ENCODE measurements at places on chromosomes 7 and 10. TPM values are rescaled to one million over a fixed set of nuclear protein-coding genes. Genes with fewer than 3 reads are reported as not detected.
A peak's percentile ranks its signal among the peaks of the same experiment; 100 is the strongest.

- DNase-seq = no peak
Measured at GRCh38 chr7:20828947-20829346, 42.3 kb upstream of the SP8 start.

FBH1 gene
- total RNA-seq = 63.0 TPM

DNA sequence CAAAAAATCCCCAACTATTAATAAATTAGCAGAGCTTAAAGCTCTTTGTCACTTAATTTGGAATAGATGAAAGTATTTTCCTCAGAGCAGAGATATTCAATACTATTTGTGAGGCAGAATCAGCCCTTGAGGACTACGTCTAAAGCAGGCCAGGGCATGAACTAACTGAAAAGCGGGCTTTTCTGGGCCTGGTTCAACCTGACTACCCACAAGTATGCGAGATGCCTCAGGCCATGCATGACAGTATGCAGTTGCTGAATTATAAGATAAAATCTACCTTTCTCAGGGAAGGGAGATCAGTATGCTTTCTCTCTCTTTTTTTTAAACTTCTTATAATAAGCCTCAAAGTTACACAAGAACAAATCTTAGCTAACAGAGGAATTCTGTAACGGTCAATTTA lies 20.1 kb downstream of the TMEM168 start:
- DNase-seq = no peak

DNA sequence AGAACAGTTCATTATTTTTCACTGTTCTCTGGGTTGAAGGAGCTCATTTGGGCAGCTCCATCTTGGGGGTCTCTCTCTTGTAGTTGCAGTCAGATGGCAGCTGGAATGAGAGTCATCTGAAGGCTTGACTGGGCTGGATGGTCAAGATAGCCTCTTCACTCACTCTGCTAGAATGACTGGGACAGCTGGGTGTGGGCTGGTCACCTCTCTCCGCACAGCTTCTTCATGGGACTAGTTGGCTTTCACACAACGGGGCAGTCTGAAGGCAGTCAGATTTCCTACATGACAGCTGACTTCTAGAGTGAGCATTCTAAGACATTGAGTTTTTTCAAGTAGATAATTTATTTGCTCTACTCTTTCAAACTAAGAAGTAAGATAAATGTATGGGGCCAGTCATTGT lies 13.1 kb downstream of the PLEKHA1 start:
- DNase-seq = no peak

DGKI gene
- not detected for total RNA-seq

DNA sequence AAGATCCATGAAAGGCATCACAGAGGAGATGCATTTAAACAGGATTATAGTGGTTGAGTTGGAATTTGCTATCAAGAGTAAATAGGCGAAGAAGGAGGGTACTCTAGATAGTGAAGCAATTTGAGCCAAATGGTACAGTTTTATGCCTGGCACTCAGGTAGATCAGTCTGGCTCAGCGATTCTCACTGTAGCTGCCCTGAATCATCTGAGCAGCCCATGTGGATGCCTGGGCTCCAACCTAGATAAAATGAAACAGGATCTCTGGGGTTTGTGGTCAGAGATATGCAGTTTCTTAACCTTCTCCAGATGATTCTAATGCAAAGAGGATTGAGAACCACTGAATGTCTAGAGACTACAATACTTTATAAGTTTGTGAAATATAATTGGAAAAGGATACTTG lies 282.0 kb upstream of the FZD1 start:
- DNase-seq = no peak

DNA sequence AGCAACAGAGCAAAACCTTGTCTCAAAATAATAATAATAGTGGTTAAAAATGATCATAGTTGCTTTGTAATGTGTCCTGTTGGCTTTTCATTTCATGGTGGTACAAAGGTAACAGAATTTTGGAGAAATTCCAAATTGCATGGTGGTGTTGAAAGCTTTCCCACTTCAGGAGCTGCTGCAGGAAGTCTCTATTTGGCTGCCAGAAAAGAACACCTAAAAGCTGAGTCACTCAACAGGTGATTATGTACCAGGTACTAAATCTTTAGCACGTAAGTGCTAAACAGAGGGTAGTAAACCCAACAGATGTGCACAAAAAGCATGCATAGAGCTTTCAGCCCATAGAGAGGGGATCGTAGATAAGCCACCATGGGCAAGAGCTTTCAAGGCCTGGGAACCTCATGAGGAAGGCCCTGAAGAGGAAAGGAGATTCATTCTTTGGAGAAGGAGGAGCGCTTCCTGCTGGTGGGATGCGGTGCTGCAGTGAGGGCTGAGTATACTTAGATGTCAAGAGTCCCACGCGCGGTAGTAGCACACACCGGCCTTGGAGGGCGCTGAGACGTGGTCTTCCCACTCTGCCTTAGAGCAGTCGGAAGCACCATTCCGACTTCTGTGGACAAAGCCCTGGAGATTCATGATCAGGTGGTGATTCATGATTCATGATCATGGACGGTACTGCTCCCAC lies 118.7 kb downstream of the RALA start:
- peak; percentile 46 for DNase-seq

IDI2 gene
- total RNA-seq = not detected

FXYD4 gene
- total RNA-seq = not detected

HOXA1 gene
- 2.0 TPM for total RNA-seq

DNA sequence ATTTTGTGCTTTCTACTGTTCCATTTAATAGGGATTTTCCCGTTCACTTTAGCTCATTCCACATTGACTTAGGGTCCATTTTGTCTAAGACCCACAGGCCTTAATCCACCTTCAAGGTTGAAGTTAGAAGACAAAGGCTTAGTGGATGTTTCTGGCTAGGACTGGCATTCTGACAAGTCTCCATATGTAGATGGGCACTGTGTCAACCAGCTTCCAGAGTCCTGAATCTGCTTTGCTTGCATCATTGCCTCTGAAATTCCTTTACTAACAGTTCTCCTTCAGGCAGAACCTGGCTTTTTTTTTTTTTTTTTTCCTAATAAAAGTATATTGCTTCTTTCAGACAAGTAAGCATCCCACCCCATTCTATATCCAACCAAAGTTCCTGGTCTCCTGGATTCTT lies 69.6 kb upstream of the PDCD4 start:
- no peak for DNase-seq

CALHM1 gene
- not detected for total RNA-seq

USP54 gene
- 43.7 TPM for total RNA-seq

RHBDD2 gene
- 58.7 TPM for total RNA-seq

PDZD7 gene
- 7.4 TPM for total RNA-seq

DNA sequence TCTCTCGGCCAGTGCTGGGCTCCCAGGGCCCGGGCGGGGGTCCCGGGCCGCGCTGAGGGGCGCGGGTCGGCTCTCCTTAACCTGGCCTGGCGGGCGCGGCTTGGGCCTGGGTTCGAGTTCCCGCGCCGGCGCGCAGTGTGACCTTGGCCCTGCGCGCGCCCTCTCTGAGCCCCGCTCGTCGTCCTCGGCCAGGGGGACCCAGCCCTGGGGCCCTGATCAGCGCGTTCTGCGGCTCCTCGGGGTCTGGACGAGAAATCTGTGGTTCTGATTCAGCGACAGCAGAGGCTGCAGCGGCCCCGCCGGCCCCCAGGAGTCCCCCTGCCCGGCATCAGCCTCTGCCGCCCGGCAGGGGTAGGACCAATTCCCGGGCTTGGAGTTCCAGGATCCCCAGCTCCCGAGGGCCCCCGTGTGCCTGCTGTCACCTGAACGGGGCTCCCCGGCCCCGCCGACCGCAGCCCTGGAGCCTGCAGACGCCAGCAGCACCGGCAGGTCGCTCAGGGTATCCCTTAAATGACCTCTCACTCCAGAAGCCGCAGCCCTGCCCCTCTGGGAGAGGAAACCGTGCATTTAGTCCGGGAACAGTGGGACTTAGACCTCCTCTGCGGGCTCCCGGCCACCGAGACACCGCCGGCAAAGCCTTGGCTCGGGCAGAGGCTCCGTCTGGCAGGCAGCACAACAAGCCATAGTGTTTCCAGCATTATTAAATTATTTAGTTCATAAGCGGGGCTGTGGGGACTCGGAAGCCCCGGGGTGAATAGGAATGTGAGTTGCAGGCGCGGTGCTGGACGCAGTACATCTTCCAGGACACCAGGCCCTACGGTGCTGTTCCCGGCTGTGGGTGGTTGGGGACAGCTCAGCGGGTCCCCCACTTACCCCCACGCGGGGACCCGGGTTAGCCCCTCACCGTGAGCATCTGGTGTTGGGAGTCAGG lies 572 bp downstream of the CHST12 start:
- DNase-seq = peak; percentile 62

DNA sequence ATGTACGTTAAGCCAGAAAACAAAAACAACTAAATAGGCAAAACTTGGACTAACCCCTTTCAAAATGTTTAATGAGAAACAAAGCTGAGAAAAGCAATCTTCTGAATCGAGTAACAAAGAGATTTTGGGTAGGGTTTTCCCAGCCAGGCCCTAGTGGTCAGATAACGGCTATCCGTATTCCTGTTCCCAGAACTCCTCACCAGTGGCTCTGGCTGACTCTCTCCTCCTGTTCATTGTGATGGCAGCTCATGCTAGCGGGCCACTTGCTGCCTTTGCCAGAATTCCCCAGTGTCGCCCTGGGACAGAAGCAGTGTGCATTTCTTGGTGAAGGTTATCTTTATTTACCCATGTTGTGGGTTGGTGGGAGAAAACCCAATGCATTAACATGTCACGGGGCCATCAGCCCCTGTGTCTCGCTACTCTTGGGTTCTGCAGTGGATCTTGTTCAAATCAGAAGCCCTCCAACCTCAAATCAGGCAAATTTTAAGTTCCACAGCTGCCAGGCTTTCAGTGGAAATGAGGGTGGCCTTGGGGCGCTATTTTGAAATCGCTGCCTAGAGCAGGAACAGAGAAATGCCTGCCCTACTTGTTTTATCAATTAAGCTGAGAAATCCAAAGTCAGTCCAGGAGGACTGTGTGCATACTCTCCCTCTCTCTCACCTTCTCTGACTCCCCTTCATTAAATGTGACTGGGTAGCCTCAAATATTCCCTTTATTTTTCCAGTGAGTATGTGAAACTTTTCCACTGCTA lies 164.5 kb upstream of the NPVF start:
- DNase-seq = no peak

- no peak for DNase-seq
Measured at GRCh38 chr10:78867555-78867939, 201.2 kb upstream of the ZMIZ1 start.

- DNase-seq = peak; percentile 75
Measured at GRCh38 chr10:120336911-120337540, 120.0 kb upstream of the PLPP4 start.

GRCh38 chr7:88600695-88601094 lies 158.8 kb upstream of the ZNF804B start:
- DNase-seq = no peak

- DNase-seq = peak; percentile 29
Measured at GRCh38 chr10:95391581-95392216, 100.9 kb upstream of the PDLIM1 start.

DNA sequence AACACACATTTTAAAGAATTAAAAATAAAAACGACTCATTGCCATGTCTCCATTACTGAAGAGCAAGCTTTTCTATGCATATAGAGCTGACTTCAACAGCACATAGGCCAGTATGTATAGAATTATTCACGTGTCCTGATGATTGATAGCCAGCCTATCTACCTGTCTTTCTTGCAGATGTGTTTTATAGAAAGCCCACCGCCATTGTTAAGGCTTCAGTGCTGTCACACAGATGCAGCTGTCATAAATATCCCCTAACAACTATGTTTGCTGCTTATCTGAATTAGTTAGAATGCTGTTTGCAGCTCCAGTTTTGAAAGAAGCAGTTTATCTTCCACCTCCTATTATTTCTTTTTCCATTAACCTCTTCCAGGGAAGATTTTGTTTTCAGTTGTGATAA lies 235.9 kb downstream of the SLC25A13 start:
- no peak for DNase-seq

- DNase-seq = no peak
Measured at GRCh38 chr10:101055411-101055810, 6.4 kb upstream of the KAZALD1 start.

DNA sequence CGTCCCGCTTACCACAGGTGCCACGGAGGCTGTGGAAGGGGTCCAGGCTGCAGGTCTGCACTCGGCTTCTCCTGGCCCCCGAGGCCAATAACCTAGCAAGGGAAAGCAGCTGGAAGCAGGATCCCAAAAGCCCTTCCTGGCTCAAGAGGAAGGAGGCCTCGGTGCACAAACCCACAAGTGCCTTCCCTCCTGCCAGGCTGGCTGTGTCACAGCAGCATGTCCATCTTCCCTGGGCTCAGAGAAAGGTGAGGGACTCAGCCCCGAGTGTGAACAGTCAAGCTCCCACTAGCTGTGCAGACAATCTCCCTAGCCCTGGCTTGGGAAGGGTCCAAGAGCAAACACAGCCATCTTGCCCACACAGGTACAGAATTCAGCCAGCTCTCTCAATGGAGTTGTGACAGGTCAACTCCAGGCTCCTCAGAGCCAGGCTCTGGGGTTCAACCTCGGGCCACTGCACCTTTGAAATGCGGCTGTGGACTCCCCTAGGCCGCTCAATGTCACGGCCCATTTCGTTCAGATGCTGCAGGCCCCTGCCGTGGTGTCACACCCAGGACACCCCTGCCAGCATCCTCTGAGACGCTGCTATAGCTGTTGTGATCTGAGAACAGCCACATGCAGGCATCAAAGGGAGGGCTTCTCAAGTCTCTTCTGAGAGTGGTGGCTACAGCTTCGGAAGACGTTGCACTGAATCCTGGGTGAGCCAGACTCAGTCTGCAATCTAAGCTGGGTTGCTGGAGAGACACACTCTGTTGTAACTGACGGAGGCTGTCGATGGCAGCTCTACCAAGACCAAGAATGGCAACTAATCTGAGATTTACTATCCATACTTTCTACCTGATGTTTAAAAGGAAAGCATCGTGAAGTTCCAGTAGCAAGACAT lies 137.9 kb downstream of the DIP2C start:
- DNase-seq = no peak

CASTOR2 gene
- 12.0 TPM for total RNA-seq

IQCE gene
- total RNA-seq = 23.1 TPM

- no peak for DNase-seq
Measured at GRCh38 chr10:86749854-86750253, 6.6 kb upstream of the BMPR1A start.

GSDME gene
- total RNA-seq = not detected

Measured in HT-29 (cell line).